Activated T-cell treated with anti-CD3 and anti-CD28 coated beads for 4 hours (primary cell): ENCODE measurements at places on chromosomes 2 and 18.
A peak's percentile ranks its signal among the peaks of the same experiment; 100 is the strongest.

DNA sequence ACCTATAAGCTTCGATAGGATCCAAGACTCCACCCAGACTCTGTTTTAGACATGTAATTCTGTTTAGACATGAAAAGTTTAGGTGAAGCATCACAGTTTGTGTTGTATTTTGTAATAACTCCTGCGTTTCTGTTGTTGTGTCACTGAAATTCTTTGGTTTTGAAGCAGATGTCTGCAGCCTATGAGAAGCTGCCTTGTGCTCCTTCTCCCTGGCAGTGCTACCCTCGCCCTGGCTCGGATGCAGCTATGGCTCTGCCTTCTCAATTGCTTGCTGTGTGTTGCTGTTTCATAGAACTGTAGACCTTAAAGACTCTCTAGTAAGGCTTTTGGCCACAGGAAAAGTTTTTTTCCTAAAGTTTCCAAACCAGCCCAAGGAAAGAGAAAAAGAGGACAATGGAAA lies 40.2 kb upstream of the ZNF638 start:
- no peak for DNase-seq

- peak; percentile 4 for DNase-seq
Observed at GRCh38 chr2:238864207-238865014, 16.5 kb downstream of the TWIST2 start.

DNA sequence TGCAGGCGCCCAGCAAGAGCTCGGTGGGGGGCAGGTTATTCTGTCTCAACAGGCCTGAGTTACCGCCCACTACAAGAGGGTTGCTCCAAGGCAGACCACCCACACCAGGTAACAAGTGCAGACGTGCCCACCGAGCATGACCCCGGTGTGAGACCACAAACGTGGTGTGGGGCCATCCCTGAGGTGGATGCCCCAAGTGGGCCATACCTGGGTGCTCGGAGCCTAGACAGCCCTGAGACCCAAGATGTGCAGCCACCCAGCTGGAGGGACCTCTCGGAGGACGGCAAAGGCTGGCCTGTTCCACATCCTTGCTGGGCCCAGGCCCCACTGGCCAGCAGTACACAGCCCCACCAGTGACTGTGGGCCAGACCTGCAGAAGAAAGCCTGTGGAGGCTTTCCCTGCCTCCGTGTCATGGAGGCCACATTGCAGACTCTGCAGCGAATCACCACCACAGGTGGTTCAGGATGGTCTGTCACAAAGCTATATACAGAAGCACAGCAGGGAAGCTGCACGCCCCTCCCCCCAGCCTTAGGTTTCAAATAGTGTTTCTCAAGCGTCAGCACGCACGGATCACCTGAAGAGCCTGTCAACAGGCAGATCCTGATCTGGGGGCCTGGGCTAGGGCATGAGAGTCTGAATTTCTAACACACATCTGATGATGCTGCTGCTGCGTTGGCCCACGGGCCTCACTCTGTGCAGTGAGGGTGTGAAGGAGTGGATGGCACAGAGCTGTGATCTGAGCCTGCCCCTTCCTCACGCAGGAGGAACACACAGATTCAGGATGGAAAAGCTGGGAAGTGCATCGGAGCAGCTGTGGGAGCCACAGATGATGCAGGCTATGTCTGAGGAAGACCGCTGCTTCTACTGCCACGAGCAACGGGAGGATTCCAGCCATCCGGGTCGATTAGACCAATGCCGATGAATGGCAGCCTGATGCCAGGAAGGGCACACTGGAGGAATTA lies 96.8 kb downstream of the UXS1 start:
- DNase-seq: no peak

DNA sequence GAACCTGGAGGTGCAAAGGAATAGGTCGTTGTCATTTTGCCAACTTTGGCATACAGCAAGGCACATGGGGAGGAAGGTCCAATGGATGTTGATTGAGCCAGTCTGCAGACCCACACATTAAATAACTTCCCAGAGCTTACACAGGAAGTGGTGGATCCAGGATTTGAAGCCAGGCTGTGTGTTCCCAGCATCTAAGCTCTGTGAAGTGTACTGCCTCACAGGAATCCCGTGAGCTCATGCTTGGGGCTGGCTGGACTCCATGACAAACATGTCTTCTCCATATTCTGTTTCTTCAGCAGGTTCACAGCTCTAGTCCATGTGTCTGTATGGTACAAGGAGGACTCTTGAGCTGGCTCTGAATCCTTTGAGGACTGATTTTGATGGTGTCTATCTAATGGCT lies 63.9 kb downstream of the KLHL29 start:
- DNase-seq: no peak

- no peak for DNase-seq
Observed at GRCh38 chr2:69053416-69053965, 40.5 kb downstream of the ANTXR1 start.

DNA sequence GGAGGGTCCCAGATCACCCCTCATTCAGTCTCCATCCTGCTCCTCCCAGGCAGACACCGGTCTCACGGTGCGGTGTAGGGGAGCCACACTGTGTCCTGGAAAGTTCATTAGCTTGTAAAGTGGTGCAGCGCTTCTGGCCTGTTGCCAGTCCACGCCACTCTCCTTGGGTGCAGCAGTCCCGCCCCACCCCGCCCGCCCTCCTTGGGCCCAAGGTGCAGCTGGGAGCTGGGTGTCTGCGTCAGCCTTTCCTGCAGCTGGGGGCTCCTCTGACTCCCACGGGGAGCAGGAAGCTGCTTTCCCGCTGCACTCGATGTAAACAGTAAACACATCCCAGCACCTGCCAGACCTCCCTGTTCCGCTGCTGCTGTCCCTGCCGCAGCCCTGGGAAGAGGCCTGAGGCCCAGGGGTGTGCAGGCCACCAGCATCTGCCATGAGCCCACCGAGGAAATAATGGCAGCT lies 53.8 kb upstream of the ASB18 start:
- no peak for DNase-seq

DNA sequence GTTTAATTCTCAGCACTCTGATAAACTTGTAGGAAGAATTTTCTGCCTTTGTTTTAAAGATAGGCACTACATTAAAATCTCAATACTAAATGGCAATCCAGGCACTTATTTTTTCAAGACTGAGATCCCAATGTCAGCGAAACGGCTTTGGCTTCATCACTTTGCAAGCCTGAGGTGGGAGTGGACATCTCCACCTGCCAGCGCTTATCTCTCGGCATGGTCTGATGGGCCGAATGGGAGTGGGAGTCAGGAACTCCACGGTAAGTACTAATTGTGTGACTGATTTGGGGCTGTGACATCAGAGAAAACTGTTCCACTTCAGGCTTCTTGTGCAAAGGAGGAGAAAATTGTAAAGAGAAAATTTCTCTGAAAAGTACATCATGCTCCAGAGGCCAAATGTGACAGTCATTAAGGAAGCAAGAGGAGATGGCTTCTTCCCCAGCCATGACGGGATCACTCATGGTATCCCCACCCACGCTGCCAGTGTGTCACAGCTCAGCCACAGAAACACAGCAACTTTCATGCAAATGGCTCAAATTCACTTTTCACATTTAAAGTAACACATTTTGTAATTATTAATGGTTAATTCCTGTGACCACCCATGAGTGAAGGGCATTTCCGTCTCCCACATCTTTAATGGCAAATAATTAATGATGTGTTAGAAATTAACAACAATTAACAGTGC lies 385.5 kb upstream of the HNRNPA3 start:
- no peak for DNase-seq

DNA sequence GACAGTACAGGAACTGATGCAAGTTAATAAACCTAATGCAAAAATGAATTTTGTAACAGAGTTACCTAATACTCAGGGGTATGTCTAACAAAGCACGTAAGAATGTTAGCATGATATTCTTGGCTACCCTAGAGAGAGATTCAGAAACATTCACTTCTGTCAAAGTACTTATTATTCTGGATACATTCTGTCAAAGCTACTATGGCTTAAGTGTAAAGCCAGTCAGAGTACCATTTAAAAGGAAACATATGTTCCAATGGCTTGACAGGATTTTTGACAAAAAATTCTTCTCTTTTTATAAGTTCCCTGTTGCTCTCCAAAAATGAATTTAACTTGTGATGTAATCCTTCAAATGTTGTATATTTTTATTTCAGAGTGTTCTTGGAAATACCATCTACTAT lies 85.5 kb downstream of the PIGN start:
- no peak for DNase-seq

GRCh38 chr18:23519734-23520133 lies 16.4 kb downstream of the RMC1 start:
- DNase-seq: no peak

DNA sequence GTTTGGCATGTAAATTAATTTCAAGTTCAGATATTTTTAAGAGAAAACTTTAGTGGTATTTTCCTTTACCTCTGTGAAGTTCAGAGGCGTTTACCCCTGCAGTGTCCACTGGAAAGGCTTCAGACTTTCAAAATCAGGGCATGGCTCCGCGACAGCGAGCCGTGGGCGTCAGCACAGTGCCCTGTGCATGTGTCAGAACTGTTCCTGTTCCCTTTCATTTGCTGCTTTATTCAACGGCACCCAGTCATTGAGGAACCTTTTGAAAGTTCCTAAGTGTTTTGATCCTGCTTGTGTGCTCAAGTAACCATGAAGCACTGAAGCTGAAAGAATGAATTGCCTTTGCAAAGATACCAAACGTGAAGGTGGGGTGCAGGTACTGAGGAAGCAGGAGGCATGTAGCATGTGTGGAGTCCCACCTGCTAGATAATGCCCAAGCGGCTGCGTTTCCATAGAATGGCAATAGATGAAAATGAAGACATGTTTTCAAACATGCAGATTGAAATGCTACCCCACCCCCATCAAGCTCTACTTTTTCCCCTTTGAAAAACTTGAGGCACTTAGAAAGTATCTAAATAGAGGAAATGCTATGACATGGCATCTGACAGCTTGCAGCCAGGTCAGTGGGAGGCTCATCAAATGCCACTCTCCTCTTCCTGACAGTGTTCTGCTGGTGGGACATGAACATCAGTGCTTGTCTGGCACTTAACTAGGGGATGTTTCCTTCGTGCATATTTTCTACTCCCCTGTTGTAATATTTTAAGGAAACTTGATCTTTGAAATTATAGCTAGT lies 148.6 kb downstream of the ZNF236 start:
- DNase-seq: no peak

DNA sequence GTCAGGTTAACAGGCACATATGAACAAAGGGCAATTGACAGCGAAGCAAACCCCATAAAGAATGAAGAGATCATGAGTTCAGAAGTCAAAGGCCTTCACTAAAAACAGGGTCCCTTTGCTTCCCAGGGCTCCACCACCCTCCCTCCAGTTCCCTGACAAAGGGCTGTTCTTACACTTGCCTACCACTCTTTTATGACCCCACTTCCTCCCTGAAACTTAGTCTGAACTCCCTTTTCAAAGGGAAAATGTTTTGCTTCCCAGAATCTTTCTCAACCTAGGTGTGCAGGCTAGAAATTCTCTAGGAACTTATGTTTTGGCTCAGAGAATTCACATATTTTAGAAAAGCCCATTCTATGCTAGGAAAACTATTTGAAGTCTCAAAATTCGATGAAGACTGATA lies 86.0 kb upstream of the ITGA4 start:
- no peak for DNase-seq

- no peak for DNase-seq
Observed at GRCh38 chr2:212360068-212360460, 178.5 kb downstream of the ERBB4 start.

DNA sequence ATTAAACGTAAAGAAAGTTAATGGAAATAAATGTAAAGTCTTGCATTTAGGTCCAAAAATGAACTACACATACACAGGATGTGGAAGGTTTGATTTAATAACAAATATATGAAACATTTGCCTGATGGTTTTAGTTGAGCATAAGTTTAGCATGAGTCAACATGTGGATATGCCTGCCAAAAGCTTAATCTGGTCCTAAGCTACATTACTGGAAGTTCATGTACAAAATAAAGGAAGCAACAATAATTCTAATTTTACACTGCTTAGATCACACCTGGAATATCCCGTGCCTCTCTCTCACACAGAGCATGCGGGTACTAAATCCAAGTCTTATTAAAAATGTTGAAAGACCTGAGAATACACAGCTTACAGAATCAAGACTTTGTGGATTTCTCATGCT lies 276.5 kb upstream of the NRP2 start:
- no peak for DNase-seq

GRCh38 chr2:109376796-109377495 lies 236.8 kb downstream of the SEPTIN10 start:
- DNase-seq: no peak

DNA sequence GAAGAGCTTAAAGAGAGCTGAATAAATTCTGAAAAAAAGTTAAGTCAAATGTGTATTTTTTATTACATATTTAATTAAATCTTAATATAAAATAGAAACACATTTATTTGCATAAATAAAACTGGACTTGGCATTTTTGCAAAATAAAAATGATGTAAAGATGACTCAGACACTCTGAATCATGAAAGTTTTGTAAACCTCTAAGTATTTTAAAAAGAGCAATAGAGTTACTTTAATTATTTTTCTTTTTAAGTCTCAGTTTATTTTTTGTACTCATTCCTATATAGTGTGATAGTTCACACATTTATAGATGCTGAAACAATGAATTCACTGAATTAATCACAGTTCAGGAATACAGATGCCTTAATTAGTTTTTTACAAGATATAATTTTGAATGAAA lies 109.9 kb upstream of the DTNA start:
- DNase-seq: no peak

DNA sequence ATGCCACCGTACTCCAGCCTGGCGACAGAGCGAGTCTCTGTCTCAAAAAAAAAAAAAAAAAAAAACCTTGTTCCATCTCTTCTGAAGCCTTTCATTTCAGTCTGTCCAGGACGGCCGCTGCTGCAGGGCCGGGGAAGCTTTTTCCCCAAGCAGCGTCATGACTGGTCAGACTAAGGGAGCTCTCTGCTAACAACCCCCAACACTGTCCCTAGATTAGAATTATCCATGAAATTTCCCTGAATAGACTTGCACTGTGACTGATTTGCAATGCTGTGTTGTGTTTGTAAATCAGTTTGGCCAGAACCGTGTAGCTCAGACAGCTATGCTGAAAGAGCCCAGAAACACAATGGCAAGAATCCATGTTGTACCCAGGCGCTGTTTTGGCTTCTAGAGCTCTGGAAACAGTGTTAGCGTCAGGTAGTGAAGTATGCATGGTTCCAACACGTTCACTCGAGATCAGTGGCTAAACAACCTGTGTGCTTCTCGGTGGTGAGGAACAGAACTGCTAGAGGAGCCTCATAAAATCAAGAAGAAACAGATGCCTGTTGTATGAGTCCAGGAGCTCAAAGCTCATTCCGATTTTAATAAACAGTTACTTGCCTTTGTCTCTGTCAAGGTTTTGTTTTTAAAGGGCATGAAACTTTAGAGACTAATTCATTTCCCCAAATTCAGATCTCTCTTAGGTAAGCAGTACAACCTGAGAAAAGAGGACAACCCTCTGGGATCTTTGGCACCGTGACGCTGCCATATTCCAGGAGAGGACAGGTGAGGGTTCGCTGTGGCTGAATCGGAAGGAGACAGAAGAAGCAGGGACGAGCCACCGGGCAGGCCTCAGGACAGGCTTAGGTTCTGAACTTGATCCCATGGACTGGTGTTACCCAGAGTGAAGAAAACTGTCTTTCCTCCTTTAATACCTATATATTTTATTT lies 43.5 kb downstream of the GORASP2 start:
- no peak for DNase-seq

DNA sequence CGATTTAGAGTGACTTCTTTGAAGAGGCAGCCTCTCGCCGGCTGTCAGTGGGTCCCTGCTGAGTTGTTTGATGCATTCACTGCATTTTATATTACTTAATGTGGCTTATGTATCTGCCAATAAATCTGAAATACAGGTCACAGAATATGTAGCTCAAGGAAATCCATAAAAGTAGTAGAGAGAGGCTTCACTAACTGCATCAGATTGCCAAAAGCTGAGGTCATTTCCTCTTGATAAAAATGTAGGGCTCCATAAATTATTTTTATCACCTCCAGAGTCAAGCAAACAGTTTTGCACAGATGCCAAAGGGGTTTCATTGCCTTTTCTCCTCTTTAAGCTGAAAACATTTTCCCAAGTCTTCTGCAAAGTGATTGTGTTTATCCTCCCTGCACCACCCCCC lies 36.5 kb upstream of the CCDC93 start:
- DNase-seq: no peak
